Calu3 (cell line): ENCODE measurements at places on chromosomes 11 and 22. TPM values are rescaled to one million over a fixed set of nuclear protein-coding genes. Genes with fewer than 3 reads are reported as not detected.

Gene OR5B21
- not detected in 2 replicates for total RNA-seq

DNA sequence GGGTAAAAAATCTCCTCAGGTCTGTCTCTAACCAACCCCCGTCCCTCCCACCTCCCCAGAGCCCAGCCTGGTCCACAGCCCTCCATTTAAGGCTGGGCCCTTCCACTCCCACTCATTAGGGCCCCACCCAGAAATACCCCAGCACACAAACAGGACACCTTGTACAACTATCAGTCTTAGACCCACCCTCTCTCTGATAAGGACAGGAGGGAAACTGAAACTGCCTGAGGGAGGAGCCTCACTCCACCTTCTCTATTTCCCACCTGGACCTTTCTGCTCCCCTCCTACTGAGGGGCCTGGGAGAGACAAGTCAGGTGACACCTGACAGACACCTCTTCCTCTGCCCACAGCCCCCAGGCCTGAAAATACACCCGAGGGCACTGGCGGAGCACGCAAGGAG lies 90.2 kb downstream of the PLEKHA7 start:
- peak; percentile 60 for DNase-seq
- peak overlapping the region; percentile 95 for H3K4me3 ChIP-seq
- no peaks in the 10 kb centered on the region for H3K27me3 ChIP-seq
- H3K27ac ChIP-seq: peak overlapping the region; percentile 87
- H3K4me1 ChIP-seq: peaks cover 67% of the 10 kb centered on the region

Gene SLC37A2
- 2.5 and 4.3 TPM in 2 replicates for total RNA-seq

DNA sequence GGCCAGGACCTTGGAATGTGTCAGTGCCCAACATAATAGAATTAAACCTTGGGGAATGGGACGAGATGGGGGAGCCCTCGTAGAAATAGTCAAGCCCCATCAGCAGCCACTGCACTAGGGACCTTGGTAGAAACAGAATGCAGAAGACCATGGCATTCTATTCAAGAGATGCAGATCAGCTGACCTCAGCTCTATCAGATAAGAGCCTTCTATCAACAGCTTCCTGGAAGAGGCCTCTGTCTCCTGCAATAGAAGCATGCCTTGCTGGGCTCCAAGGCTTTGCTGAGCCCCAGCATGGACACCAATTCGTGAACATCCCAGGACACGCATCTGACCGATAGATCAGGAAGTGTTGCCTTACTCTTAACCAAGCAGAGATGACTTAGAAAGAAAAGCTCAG lies 27.5 kb upstream of the FLI1 start:
- H3K4me3 ChIP-seq: no peak overlapping the region
- H3K36me3 ChIP-seq: no peaks in the 10 kb centered on the region
- H3K4me1 ChIP-seq: no peaks in the 10 kb centered on the region
- H3K27me3 ChIP-seq: no peaks in the 10 kb centered on the region

GRCh38 chr11:101686514-101686913 lies 102.7 kb upstream of the TRPC6 start:
- peak overlapping the region; percentile 57 for H3K27ac ChIP-seq
- H3K27me3 ChIP-seq: no peaks in the 10 kb centered on the region
- H3K4me3 ChIP-seq: no peak overlapping the region
- H3K36me3 ChIP-seq: no peaks in the 10 kb centered on the region
- peaks cover 31% of the 10 kb centered on the region for H3K4me1 ChIP-seq

Gene CRYBB2
- total RNA-seq: 0.42 TPM in 1 of 2 replicates, not detected in the other

Gene TNNT3
- total RNA-seq: not detected in 2 replicates

DNA sequence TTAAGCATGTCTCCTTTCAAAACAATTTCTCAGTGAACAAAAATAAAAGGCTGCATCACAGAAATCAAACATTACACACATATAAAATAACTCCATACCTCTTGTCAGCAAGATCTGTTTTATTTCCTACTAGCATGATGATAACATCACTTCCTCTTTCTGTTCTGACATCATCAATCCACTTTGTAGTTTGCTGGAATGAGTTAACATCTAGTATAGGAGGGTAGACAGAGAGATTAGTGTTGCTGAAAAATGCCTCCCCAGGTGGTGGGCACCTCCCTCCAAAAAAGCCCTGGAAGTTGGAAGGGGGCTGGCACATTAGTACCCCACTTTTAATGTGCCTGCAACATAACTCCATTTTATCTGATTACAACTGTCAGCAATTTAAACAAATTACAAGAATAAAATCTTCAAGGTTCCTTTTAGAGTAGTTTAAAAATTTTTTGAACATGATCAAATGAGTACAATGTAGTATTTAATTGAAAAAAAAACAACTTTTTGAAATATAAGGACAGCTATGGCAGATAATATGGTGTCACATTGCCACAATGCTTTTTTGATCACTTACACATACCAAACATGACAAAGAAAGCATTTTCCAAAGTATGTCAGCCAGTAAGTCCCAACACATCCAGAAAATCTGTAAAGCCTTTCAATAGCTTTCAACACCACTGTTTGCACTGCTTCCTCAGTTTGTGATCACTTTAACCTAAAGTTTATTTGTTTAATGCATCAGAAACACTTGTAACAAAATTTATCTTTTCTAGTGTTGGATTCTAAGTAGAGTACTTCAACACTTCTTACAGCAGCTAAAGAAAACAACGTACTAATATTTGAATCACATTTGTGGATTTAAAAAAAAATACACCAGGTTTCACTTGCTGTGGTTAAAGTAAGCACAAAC lies 44.5 kb downstream of the RAB6A start:
- no peak overlapping the region for H3K27ac ChIP-seq
- H3K36me3 ChIP-seq: no peaks in the 10 kb centered on the region
- H3K4me1 ChIP-seq: no peaks in the 10 kb centered on the region
- DNase-seq: no peak

GRCh38 chr11:77179048-77179447 lies 51.0 kb downstream of the MYO7A start:
- H3K4me1 ChIP-seq: no peaks in the 10 kb centered on the region
- H3K36me3 ChIP-seq: peaks cover 6% of the 10 kb centered on the region
- peaks cover 22% of the 10 kb centered on the region for H3K27me3 ChIP-seq
- DNase-seq: no peak

GRCh38 chr22:19869497-19870152 lies 15.0 kb upstream of the GNB1L start:
- H3K27me3 ChIP-seq: no peaks in the 10 kb centered on the region
- H3K36me3 ChIP-seq: peaks cover 4% of the 10 kb centered on the region
- no peak for DNase-seq
- H3K27ac ChIP-seq: no peak overlapping the region

Gene CCDC116
- 0.17 TPM in 1 of 2 replicates, not detected in the other for total RNA-seq

DNA sequence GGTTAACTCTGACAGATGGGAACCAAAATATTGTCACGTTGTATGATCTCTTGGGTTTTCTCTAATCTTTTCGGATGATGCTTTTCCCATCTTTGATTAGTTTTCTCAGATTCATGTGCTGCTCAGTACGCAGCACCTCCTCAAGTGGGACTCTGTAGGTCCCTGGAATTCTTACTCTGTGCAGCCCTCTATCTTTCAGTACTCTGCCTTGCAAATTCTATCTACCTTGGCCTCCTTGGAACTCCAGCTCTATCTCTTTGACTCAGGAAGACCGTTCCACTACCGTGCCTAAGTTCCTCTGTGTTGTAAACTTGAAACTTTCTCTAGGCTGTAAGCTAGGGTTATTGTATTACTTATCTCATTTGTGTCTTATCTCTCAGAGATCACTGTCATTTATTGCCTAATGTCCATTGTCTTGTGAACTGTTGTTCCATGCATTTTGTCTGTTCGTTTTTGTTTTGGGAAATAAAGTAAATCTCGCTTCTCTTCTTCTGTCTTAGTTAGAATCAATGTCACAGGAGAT lies 20.1 kb upstream of the CHORDC1 start:
- H3K36me3 ChIP-seq: no peaks in the 10 kb centered on the region
- H3K4me3 ChIP-seq: no peak overlapping the region
- DNase-seq: no peak
- H3K4me1 ChIP-seq: no peaks in the 10 kb centered on the region
- no peak overlapping the region for H3K27ac ChIP-seq
